HepG2 (cell line): ENCODE measurements at places on chromosomes 1 and 21. TPM values are rescaled to one million over a fixed set of nuclear protein-coding genes. Genes with fewer than 3 reads are reported as not detected.

- H3K4me3 ChIP-seq: no peak overlapping the region
- H3K27me3 ChIP-seq: peaks cover 17% of the 10 kb centered on the region; the same call in 2 of the 3 replicates
- H3K36me3 ChIP-seq: no peaks in the 10 kb centered on the region
- H3K4me1 ChIP-seq: no peaks in the 10 kb centered on the region
Observed at GRCh38 chr1:25662061-25662460, 45.5 kb downstream of the MAN1C1 start.

DNA sequence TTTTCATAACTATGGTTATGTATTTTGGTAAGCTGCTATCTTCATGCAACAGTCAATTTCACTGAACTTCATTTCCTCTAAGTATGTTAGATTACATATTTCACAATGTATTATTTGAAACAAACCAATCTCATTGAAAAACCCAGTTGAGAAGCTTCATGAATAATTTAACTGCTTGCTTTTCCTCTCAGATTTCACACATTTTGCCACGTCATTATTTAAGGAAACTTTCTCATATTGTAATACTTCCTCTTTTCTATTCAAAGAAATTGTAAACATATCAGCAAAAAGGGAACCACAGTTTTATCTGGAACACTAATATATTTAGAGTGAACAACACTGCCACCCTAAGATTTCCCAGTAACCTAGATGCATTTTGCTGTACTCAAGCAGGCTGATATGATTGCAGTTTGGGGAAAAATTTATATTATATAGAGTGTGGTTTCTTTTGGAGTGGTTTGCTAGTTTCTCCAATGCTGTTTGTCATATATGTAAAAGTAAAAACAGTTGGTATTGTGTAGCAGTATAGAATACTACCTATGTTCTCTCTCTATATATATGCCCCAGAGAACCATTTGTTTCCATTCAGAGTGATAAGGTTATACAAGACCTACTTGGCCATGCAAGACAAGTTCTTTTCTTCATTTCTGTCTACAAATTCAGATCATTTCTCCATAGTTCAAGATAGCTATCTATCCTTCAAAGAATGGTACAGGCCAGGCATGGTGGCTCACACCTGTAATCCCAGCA, 28.4 kb upstream of the AHCTF1 start:
- H3K4me3 ChIP-seq: no peak overlapping the region
- H3K27ac ChIP-seq: no peak overlapping the region
- no peaks in the 10 kb centered on the region for H3K27me3 ChIP-seq

DNA sequence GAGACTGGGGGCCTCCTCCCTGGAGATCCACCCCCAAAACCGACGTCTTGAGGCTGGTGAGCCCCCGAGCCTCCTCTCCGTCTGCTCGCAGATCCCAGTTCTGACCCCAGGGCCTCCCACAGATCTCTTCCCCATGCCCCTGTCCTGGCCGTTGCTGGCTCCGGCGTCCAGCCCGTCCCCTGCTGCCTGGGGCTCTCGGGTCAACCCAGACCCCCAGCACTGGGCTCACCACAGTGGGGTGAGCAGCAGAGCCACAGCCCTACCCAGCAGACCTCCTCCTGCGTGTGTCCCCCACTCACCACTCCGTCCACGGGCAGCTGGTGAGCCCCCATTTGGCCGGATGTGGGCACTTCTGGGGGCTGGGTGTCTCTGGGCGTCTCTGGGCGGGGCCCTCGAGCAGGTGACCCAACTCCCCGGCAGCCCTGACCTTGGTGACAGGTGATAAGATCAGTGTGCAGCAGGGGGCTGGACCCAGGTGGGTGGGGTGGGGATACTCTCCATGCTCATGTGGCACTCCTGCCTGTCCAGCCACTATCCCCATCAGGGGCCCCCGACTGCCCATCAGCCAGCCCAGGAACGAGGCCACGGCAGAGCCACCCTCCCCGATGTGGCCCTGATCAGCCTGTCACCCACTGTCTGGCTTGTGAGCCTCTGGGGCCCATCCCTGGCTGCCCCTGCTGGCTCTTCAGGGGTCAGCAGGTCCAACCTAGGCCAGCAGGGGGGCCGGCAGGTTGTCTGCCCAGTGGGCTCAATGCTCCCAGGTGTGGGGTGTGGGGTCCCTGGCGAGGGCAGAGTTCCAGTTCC, 709 bp downstream of the TNFRSF14 start:
- no peaks in the 10 kb centered on the region for H3K36me3 ChIP-seq
- no peak for DNase-seq
- no peaks in the 10 kb centered on the region for H3K27me3 ChIP-seq
- peaks cover 30% of the 10 kb centered on the region for H3K4me1 ChIP-seq

The MROH9 gene
- not detected in 2 replicates for total RNA-seq

- no peaks in the 10 kb centered on the region for H3K36me3 ChIP-seq
- H3K4me3 ChIP-seq: no peak overlapping the region
- no peaks in the 10 kb centered on the region for H3K27me3 ChIP-seq
- H3K4me1 ChIP-seq: peaks cover 50% of the 10 kb centered on the region
- no peak overlapping the region for H3K27ac ChIP-seq
- peak; percentile 31 for DNase-seq
Observed at GRCh38 chr1:225733254-225733653, 44.4 kb upstream of the SRP9 start.

The SLAMF9 gene
- total RNA-seq: not detected in 2 replicates

DNA sequence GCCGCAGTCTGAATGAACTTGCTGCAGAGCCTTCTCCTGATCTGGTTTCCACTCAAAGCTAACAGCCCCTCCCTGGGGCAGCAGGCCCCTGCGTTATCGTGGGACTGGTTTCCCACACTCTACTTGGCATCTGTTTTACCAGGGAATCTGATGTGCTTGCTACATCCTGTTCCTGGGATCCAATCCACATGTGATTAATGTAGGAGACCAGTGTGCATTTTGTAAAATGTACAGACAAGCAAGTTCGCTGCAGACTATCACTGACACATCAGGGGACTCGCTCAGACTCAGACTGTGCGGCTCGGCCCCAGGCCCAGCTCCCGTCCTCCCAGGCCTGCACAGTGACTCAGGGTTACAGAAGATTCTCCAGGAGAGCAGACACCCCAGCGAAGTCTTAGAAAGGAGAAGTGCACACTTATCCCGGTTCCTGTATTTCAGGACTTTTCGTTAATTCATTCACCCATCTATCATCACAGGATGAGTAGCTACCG, 340.1 kb downstream of the MATN1 start:
- H3K36me3 ChIP-seq: no peaks in the 10 kb centered on the region
- DNase-seq: no peak
- peaks cover 35% of the 10 kb centered on the region for H3K4me1 ChIP-seq
- no peak overlapping the region for H3K4me3 ChIP-seq

GRCh38 chr1:171434717-171435346, 50.5 kb upstream of the PRRC2C start:
- H3K36me3 ChIP-seq: no peaks in the 10 kb centered on the region
- H3K27ac ChIP-seq: no peak overlapping the region
- H3K4me3 ChIP-seq: no peak overlapping the region
- no peaks in the 10 kb centered on the region for H3K4me1 ChIP-seq
- no peak for DNase-seq
- no peaks in the 10 kb centered on the region; the same call in 1 of the 2 replicates for H3K27me3 ChIP-seq

GRCh38 chr21:43805275-43805800, 16.0 kb downstream of the RRP1 start:
- H3K4me3 ChIP-seq: no peak overlapping the region
- no peak overlapping the region for H3K27ac ChIP-seq
- H3K36me3 ChIP-seq: peaks cover 38% of the 10 kb centered on the region; the same call in 2 of the 3 replicates
- DNase-seq: no peak

The AADACL3 gene
- total RNA-seq: not detected in 2 replicates

GRCh38 chr1:42835422-42835821, 11.0 kb upstream of the ZNF691 start:
- no peak for DNase-seq
- no peak overlapping the region for H3K4me3 ChIP-seq
- H3K4me1 ChIP-seq: no peaks in the 10 kb centered on the region
- no peaks in the 10 kb centered on the region for H3K27me3 ChIP-seq

GRCh38 chr21:15060543-15061175, 4.1 kb downstream of the NRIP1 start:
- H3K4me3 ChIP-seq: peak overlapping the region; percentile 95
- DNase-seq: no peak
- H3K4me1 ChIP-seq: peaks cover 65% of the 10 kb centered on the region
- H3K36me3 ChIP-seq: no peaks in the 10 kb centered on the region

The CAPN9 gene
- total RNA-seq: 0.17 and 0.31 TPM in 2 replicates

The GPA33 gene
- not detected in 2 replicates for total RNA-seq

DNA sequence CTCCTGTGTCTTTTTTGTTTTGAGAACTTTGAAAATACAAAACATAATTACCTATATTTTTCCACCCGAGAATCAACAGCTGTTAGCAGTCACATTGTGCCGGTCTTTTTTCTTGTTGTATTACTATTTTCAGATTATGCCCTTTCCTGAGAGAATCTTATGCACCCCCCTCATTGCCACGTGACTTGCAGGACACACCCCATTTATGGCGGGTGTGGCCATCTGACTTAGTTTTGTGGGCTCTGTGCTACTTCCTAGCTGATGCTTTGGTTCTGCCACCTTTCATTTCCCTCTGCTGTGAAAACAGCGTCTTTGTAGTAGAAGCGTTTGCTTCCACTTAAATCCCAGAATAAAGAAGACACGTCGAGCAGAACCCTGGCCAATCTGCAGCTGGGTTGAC, 82.8 kb upstream of the SOX13 start:
- no peaks in the 10 kb centered on the region for H3K36me3 ChIP-seq
- no peaks in the 10 kb centered on the region for H3K4me1 ChIP-seq
- H3K27ac ChIP-seq: no peak overlapping the region
- no peak overlapping the region for H3K4me3 ChIP-seq

The SPATC1L gene
- total RNA-seq: 2.8 and 3.3 TPM in 2 replicates

DNA sequence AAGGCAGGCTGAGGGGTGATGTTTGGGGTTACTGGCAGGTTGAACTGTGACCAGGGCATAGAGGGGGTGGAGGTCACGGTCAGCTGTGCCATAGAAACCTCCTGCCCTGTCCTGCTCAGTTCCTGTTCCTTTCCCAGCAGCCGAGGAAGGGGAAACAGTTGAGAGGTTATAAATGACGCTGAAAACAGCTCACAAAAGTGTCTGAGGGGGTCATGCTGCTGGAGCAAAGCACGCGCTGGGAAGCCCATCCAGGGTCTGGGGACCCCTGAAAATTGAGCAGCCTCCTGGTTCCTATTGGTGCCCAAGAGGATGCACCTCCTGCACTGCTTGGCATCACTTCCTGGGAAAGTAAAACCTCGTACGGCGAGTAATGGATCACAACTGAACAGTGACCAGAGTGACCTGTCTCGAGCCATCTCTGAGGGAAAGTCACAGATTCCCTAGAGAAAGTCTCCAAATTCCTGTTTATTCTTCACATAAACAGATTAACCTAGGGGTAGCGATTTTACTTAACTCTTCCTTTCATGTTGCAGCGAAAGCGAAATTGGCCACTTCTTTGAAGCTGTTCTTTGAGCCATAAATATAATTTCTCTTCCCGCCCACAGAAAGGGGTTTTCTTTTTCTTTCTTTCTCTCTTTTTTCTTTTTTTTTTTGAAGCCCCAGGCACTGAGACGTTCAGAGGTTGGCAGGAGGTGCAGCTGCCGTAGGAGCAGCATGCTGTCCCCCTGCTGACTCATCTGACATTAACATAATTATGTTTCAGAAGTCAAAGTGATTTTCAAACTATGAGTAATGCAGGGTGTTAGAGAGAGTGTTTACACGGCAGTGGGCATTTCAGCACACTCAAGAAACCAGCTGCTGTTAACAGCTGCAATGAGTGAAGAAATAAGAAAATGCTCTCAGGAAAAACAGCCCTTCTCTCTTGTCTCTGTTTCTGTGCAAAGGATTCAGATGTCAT, 41.8 kb upstream of the ATF3 start:
- H3K36me3 ChIP-seq: no peaks in the 10 kb centered on the region
- peaks cover 15% of the 10 kb centered on the region for H3K4me1 ChIP-seq
- peak overlapping the region; percentile 46 for H3K4me3 ChIP-seq
- no peak overlapping the region for H3K27ac ChIP-seq
- H3K27me3 ChIP-seq: no peaks in the 10 kb centered on the region
- peak; percentile 14 for DNase-seq

- peak overlapping the region; percentile 20; the same call in 1 of the 2 replicates for H3K4me3 ChIP-seq
- no peak overlapping the region for H3K27ac ChIP-seq
- no peak for DNase-seq
Observed at GRCh38 chr1:225446981-225447615, 19.3 kb upstream of the LBR start.

The DISC1 gene
- total RNA-seq: 3.1 and 4.2 TPM in 2 replicates

DNA sequence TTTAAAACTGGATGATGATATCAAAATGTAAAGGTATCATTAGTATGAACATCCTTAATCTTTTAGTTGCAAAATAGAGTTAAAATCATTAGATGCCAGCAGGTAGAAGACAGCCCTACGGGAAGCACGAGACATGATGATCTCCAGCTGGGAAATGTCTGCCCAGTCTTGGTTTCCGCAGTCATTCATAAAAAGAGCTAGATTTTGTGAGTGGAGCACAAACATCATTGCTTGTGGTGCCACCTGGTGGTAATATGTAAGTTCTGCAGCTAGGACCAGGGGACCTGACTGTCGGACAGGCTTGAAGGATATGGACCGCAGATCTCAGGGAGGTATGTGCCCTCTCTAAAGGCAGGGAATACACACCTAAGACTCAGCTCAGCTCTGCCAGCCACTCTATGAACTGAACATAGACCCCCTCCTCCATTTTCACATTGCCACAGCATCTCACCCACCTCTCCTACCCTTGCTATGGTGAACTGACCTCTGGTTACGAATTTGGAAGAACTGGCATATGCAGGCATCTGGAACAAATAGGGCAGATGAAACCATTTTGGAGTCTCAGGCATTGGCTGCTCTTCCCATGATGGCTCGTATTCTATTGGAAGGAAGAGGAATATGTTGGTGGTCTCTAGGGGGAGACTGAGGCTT, 9.2 kb downstream of the FCMR start:
- no peaks in the 10 kb centered on the region for H3K4me1 ChIP-seq
- no peaks in the 10 kb centered on the region for H3K36me3 ChIP-seq
- H3K4me3 ChIP-seq: no peak overlapping the region
- H3K27me3 ChIP-seq: peaks cover 2% of the 10 kb centered on the region
- peak; percentile 61 for DNase-seq
- no peak overlapping the region for H3K27ac ChIP-seq

GRCh38 chr1:147169840-147170674, 2.2 kb downstream of the PRKAB2 start:
- H3K4me3 ChIP-seq: peak overlapping the region; percentile 99
- peaks cover 53% of the 10 kb centered on the region for H3K4me1 ChIP-seq
- H3K27me3 ChIP-seq: peaks cover 4% of the 10 kb centered on the region; the same call in 1 of the 3 replicates
- no peak for DNase-seq
- H3K27ac ChIP-seq: peak overlapping the region; percentile 89

GRCh38 chr1:154730986-154731489, 123.1 kb upstream of the ADAR start:
- no peak for DNase-seq
- no peaks in the 10 kb centered on the region for H3K36me3 ChIP-seq
- no peaks in the 10 kb centered on the region for H3K4me1 ChIP-seq
- H3K27me3 ChIP-seq: peaks cover 10% of the 10 kb centered on the region

- no peaks in the 10 kb centered on the region for H3K27me3 ChIP-seq
- DNase-seq: peak; percentile 52
- H3K36me3 ChIP-seq: no peaks in the 10 kb centered on the region
Observed at GRCh38 chr1:172497230-172497629, 35.7 kb upstream of the SUCO start.

- no peaks in the 10 kb centered on the region for H3K36me3 ChIP-seq
- H3K4me1 ChIP-seq: peaks cover 59% of the 10 kb centered on the region
- DNase-seq: no peak
- H3K27ac ChIP-seq: no peak overlapping the region
- H3K27me3 ChIP-seq: no peaks in the 10 kb centered on the region; the same call in 1 of the 2 replicates
- no peak overlapping the region for H3K4me3 ChIP-seq
Observed at GRCh38 chr1:15351310-15351709, 58.4 kb upstream of the EFHD2 start.
